ENCODE measurements at places on chromosomes 6 and 20.

- no peak for DNase-seq
These were observed 61.2 kb upstream of the HBS1L start for GRCh38 chr6:135115834-135116233.

GRCh38 chr6:106440546-106440945 is 80.0 kb downstream of the CRYBG1 start:
- DNase-seq, result no peak

DNA sequence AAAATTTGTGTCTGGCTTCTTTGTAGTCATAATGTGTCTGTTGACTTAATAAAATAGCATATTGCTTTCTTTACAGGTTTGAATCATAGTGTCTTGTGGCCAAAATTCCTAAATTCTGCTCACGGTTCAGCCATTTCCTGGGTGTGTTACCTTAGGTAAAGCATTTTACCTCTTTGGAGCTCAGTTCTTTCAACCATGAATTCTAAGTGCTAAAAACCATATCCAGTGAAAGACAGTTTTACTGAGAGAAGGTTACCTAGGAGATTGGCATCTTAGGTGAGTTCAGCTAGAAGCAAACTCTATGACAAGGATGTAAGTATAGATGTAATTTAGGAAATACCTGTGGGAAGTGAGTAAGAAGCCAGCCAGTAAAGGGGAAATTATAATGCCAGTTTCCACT is 20.7 kb downstream of the CRYBG1 start:
- no peak for DNase-seq

- DNase-seq, result no peak
These were observed 15.1 kb upstream of the AFDN start for GRCh38 chr6:167811442-167812087.

DNA sequence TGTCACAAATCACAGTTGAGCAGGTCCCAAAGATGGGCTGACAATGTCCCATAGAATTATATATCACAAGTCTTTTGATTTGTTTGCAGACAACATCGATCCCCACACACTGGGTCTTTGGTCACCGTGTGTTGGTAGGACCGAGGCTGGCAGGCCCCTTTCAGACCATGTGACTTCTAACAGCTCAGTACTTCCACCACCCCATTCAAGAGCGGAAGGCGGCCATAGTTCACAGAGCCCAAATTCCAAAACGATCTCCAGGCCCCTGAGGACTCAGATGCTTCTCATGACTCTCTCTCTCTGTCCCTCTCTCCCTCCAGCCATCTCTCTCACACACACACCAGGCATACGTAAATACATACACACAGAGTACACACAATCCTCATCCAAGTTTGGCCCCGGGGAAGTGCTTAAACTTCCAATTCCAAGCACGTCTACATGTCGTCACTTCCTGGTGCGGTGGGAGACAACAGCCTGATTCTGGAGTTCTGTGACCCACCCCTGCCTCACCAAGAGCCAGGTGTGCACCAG is 155.9 kb upstream of the INSM1 start:
- no peak for DNase-seq

DNA sequence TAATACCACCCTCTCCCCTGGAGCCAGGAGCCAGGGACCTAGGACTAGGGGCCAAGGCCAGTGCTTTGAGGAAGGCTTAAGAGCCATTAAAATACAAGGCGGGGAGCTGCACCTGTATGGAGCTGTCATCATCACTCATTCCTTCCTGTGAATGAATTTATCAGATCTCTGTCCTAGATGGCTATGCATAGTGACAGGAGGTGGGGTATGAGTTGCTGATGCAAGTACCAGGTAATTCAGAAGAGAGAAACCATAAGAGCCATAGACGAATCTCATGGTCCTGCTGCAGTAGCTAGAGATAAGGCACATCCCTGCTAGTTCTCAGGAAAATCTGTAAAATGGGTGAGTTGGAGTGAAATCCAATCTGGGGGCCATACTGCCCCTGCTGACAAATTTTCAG is 10.3 kb downstream of the GRM4 start:
- no peak for DNase-seq

GRCh38 chr6:73879501-73880293 is 183.7 kb downstream of the CD109 start:
- no peak for DNase-seq

GRCh38 chr6:97440590-97441176 is 157.7 kb upstream of the MMS22L start:
- no peak for DNase-seq

DNA sequence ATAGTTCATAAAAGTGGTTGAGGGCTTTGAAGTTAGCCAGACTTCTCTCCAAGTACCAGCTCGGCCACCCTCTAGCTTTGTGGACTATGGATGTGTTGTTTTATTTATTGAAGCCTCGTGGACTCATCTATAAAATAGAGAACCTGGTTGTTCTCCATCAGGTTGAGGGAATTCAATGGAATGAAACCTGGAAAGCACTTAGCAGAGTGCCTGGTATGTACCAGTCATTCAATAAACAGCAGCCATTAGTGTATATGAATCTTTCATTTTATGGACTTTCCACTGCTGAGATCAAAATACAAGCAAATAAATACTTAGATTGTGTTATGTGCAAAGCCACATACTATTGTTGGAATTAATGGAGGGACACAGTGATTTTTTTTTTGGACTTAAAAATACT is 206.8 kb downstream of the SOX4 start:
- no peak for DNase-seq

DNA sequence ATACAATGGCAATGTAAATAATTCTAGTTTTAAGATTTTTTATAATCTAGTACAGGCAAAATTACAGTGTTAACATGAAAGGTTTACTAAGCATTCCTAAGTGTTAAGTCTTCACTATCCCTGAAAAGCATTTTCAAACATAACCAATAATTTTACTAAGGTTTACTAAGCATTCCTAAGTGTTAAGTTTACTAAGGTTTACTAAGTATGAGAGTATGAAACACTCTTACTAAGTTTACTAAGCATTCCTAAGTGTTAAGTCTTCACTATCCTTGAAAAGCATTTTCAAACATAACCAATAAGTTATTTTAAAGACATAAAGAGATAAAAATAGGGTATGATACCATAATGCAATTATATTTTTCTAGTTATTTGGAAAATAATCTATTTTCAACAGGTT is 82.6 kb downstream of the PRSS35 start:
- no peak for DNase-seq

GRCh38 chr6:144379356-144379755 is 94.2 kb downstream of the UTRN start:
- no peak for DNase-seq

DNA sequence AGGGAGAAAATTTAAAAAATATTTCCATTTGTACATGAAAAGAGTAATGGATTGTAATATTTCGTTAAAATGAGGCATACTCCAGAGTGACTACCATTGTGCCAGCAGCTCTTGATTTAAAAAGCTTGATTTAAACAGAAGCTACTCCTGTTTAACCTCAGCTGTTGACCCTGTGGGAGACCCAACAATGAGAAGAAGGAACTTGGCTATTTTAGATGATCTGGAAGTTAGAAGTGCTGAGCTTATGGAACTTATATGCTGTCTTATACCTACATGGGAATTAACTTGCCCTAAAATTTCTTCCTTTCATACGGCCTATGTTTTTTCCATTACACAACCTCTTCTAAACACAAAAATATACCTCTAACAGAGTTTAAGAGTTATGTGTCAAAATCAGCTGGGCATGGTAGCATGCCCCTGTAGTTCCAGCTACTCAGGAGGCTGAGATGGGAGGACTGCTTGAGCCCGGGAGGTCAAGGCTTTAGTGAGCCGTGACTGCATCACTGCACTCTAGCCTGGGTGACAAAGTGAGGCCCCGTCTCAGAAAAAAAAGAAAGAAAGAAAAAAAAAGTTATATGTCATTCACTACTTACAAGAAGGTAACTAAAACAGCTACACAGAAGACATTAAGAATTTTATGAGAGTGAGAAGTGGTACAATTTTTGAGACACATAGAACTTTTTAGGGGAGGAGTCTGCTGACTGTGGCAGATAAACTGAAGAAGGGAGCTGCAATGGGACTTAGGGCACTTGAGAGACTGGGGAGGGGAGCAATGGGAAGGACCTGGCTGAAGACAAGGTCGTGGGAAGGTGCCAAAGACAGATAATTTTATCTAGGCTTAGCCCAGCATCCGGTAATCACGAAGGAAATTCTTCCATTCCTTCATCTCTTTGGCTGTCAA is 139.9 kb downstream of the MYB start:
- no peak for DNase-seq

- DNase-seq, result no peak
These were observed 5.2 kb downstream of the TXNDC5 start for GRCh38 chr6:7905416-7905815.

GRCh38 chr6:75204959-75205775 is 686 bp downstream of the COL12A1 start:
- DNase-seq, result no peak

DNA sequence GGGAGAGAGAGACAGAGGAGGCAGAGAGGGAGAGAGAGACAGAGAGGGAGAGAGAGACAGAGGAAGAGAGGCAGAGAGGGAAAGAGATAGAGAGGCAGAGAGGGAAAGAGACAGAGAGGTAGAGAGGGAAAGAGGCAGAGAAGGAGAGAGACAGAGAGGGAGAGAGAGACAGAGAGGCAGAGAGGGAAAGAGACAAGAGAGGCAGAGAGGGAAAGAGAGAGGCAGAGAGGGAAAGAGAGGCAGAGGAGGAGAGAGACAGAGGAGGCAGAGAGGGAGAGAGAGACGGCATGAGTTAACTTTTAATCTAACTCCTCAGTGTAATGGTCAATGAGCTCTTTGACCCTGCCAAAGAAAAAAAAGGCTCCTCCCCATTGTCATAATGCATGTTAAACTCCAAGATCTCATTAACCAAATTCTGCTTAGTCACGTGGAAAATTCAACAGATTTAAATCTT is 7.1 kb downstream of the ELOVL2 start:
- no peak for DNase-seq

GRCh38 chr6:166596776-166597507 is 10.5 kb upstream of the RAMACL start:
- DNase-seq, result no peak

GRCh38 chr6:158519300-158519699 is 40.6 kb upstream of the TMEM181 start:
- no peak for DNase-seq

DNA sequence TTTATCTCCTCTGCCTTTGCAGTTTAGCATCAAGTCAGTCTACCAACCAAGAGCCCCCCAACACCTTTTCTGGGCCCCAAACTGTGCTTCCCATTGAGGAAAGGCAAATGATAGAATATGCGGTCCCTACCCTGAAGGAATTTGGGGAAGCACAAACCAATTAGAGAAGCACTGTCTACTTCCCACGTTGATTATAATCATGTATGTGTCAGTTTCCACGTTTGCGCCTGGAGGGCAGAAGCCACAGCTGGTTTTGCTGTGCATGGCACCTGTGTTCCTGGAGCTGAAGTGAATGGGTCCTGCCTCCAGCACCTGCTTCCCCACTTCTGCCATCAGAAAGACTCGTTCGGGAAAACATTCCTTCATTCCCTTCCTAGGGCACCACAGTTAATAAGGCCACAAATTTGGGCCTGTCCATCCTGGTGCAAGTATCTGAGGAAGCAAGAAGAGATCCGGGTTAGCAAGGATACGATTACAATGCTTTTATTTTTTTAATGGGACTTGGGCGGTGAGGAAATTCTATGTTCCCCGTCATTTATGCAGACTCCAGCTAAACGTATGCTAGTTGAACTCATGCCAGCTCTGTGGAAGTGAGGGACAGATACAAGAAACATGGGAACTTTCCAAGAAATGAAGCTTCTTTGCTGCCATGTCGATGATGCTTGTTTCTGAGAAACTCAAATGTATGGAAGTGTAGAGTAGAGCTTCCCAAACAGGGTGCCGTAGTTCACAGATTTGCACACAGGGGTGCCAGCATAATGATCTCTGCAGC is 333.5 kb downstream of the NRN1 start:
- DNase-seq, result no peak

DNA sequence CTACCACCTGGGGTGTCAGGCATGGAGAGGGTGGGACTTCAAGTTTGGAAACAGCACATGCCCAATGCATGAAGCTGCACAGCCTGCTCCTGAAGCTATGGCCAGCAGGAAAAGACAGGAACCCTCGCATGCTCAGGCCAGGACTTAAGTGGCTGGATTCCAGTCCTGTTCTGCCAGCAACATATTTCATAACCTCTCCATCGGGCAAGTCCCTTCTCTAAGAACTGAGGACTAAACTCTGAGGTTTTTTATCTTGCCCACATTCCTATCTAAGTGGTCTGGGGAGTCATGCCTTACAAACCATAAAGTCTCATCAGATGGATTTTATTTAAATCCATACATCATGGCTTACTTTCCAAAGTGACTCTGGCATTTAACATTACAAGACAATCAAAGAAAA is 27.5 kb upstream of the AGPAT4 start:
- DNase-seq, result no peak

GRCh38 chr6:77587963-77588362 is 64.9 kb upstream of the MEI4 start:
- no peak for DNase-seq

DNA sequence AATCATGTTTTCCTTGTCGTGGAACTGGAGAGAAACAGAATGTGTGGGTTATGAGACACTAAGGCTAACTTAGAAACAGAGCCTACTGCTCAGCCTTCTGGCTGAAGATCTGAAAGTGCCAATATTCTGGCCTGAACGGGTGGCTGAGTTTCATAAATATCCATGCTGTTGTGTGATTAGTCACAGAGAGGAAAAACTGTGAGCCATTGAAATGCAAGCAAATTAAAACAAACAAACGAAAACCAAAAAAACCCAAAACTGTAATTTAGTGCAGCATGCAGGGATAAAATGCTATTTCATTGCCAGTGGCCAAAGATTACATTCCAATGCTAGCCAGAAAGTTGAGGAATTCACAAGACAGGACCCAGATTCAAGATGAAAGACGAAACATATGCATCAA is 315.1 kb downstream of the UBE3D start:
- no peak for DNase-seq

DNA sequence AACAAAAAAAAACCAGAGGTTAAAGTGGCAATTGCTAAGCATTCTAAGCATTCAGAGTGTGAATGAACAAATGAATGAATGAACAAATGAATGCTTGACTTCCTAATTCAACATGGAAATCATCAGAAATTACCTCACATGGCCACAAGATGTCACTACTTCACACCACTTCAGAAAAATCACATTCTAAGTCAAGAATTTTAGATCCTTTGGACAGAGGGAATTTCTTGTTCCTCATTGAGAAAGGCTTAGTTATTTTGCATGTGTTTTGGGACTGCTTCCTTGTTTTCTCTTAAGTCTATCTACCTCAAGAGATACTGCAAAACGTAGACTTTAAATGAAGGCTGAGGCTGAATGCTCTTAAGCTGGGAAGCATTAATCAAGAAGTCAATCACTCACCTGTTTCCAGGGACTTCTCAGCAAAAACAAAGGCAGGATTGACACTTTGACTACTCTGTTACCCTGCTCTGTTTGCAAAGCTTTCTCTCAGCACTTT is 120.2 kb downstream of the MBOAT1 start:
- DNase-seq, result no peak

Measured in stimulated activated CD4-positive, alpha-beta T cell treated with anti-CD3 and anti-CD28 coated beads, Interleukin-15, amount 100 ng/mL, for 48 hours (primary cell).